Stimulated activated CD4-positive, alpha-beta T cell treated with anti-CD3 and anti-CD28 coated beads, TNF-alpha, amount 100 ng/mL, for 1 hour (primary cell): ENCODE measurements at places on chromosomes 12 and 14.

GRCh38 chr12:121537814-121538698, 42.8 kb downstream of the KDM2B start:
- DNase-seq: no peak

DNA sequence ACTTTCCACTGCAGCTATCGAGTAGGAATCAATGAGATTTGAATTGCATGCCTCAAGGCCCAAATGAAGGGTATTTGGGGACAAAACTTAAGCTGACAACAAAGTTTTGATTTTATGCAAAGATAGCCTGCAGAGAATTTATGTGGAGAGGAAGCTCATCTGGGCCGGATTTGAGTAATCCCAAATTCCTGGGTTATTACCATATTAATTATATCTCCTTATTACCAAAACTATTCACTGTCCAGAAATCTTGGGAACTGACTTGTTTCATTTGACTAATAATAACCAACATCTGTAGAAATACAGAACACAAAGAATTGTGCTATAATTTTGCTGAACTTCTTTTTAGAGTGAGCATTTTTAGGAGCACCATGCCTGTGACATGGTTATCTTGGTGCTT, 70.4 kb downstream of the KITLG start:
- no peak for DNase-seq

GRCh38 chr12:4091016-4091743, 182.4 kb upstream of the CCND2 start:
- DNase-seq: no peak

GRCh38 chr12:131783915-131784541, 44.2 kb upstream of the MMP17 start:
- no peak for DNase-seq

DNA sequence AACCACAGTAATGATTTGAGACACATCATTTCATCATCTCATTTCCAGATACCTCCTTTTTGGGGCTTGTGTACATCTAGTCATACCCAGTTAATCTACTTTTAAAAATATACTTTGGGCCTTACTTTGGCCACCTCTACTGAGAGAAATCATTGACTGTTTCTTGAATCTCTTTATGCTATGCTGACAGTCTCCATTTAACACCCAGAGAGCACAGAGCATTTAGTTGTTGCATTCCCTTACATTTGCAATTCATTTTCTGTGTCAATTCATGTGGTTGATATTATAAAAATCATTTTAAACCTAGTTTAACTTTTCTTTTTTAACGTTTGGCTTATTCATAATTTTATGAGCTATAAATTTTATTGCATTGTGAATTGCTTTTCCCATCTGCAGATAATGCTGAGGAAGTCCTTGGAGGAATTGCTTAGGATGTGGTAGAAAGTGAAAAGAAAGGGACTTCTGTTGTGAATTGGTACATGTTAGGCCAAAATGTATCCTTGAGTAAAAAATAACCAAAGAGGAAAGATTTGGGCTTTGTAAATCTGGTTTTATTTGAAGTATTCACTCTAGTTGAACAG, 17.0 kb upstream of the SLC15A5 start:
- DNase-seq: no peak

- DNase-seq: no peak
Observed at GRCh38 chr14:81565441-81566290, 32.0 kb upstream of the SEL1L start.

DNA sequence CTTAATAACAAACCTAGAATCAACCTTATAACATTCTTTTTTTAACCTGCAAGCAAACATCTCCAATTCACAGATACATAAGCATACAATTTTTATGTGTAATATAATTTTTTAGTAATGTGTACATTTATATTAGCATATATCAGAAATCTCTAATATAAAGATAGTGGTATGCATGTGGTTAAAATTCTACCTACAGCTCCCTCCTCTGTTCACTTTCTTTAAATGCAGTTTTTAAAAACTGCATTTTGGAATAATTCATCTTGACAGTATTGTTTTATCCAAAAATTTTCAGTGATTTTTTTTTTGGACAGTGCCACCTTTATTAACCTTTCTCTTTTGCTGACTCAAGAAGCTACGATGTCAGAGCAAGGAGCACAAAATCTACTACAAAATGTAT, 13.2 kb upstream of the RXYLT1 start:
- DNase-seq: no peak

- no peak for DNase-seq
Observed at GRCh38 chr14:93078870-93079269, 36.9 kb downstream of the ITPK1 start.

GRCh38 chr12:111870706-111871105, 28.7 kb downstream of the MAPKAPK5 start:
- DNase-seq: no peak

GRCh38 chr14:82385048-82385447, 851.4 kb upstream of the SEL1L start:
- DNase-seq: no peak

- DNase-seq: no peak
Observed at GRCh38 chr14:64387232-64387781, 846 bp upstream of the MTHFD1 start.

GRCh38 chr14:51006781-51007211, 62.5 kb upstream of the PYGL start:
- no peak for DNase-seq
